ENCODE measurements at places on chromosomes 6 and 20.

- no peak for DNase-seq
These were observed 241.5 kb downstream of the NRN1 start for GRCh38 chr6:5765141-5765760.

DNA sequence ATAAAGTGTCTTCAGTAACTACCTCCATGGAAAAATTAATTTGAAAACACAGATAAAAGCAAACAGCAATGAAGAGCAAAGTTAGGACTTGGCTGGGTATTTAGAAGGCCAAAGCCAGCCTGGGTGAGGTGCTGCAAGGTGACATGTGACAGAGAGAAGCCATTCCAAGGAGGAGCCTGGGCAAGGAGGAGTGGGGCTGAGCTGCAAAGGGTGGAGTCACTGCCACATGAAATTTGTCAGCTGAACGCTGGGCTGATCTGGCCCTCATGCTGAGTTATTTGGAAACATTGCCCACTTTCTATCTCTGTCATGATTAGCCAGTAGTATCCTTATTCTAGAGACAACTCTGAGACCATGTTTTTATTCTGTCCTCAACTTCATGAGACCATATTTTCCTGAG is 76.3 kb downstream of the PERP start:
- DNase-seq, result no peak

- DNase-seq, result no peak
These were observed 742.9 kb downstream of the DHX35 start for GRCh38 chr20:39705032-39705431.

DNA sequence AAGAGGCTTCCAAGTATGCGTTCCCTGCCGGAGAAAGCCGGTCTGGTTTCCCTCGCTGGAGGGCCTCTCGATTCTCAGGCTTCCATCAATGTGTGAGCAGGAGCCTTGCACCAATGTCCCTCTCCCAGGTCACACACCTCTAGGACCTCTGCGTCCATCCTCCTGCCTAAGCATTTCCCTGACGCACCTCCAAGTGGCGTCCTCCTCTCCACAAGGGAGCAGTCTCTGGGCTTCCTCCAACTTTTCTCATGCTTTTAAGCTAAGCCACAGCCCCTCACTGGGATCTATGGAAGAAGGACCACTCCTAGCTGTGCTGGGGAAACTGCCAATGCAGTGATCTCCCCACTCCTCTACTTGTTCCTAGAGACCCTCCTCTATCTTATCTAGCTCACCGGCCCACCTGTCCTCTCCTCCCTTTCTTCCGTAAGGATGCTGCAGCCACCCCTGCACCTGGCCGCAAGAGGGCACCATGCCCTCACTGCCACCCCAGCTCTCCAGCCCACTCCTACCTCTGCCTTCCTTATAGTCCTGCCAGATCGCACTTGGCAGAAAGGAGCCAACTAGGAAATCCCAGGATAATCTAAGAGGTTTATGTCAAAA is 258.7 kb downstream of the LRFN2 start:
- peak; percentile 19 for DNase-seq

- no peak for DNase-seq
These were observed 21.1 kb downstream of the RTN4IP1 start for GRCh38 chr6:106608080-106608668.

- no peak for DNase-seq
These were observed 11.2 kb downstream of the TP53INP2 start for GRCh38 chr20:34715384-34715783.

GRCh38 chr6:13074415-13075140 is 253.8 kb downstream of the TBC1D7 start:
- DNase-seq, result no peak

GRCh38 chr6:87243812-87244211 is 78.6 kb upstream of the SMIM8 start:
- DNase-seq, result no peak

DNA sequence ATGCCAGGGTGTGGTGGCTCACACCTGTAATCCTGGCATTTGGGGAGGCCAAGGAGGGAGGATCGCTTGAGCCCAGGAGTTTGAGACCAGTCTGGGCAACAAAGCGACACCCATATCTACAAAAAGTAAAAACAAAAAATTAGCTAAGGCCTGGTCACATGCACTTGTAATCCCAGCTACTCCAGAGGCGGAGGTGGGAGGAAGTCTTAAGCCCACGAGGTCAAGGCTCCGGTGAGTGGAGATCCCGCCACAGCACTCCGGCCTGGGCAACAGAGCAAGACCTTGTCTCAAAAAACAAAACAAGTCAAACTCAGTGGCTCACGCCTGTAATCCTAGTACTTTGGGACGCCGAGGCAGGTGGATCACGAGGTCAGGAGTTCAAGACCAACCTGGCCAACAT is 35.6 kb downstream of the SRSF3 start:
- DNase-seq, result no peak

Data from stimulated activated CD4-positive, alpha-beta T cell treated with anti-CD3 and anti-CD28 coated beads, TNF-alpha, amount 100 ng/mL, for 48 hours (primary cell).